ENCODE measurements at places on chromosomes 5 and 9.

GRCh38 chr5:1185038-1185627, 16.3 kb upstream of the SLC6A19 start:
- DNase-seq, result peak; percentile 3

GRCh38 chr5:5619546-5619945, 197.1 kb downstream of the ICE1 start:
- no peak for DNase-seq

GRCh38 chr5:23352446-23352845, 155.0 kb upstream of the PRDM9 start:
- DNase-seq, result no peak

DNA sequence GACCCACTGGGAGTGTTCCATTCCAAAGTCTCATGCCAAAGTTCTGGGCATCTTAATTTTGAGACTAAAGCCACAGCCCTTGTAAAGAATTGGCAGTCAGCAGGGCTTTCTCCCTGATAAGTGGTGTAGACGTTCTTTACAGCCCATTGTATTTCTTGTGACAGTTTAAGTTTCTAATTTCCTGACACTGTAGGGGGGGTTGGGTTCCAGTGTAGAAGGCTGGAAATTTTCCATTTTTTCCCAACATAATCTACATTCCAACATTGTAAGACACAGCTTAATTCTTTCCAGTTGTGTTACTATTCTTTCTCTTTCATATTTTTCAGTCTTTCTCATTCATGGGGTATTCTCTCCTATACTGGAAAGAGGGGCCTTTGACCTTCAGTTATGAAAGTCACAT, 121.1 kb downstream of the FBXL7 start:
- no peak for DNase-seq

GRCh38 chr9:87827341-87827740, 55.3 kb upstream of the SPATA31E1 start:
- no peak for DNase-seq

GRCh38 chr9:136343121-136343883, 16.0 kb downstream of the GPSM1 start:
- DNase-seq, result no peak

DNA sequence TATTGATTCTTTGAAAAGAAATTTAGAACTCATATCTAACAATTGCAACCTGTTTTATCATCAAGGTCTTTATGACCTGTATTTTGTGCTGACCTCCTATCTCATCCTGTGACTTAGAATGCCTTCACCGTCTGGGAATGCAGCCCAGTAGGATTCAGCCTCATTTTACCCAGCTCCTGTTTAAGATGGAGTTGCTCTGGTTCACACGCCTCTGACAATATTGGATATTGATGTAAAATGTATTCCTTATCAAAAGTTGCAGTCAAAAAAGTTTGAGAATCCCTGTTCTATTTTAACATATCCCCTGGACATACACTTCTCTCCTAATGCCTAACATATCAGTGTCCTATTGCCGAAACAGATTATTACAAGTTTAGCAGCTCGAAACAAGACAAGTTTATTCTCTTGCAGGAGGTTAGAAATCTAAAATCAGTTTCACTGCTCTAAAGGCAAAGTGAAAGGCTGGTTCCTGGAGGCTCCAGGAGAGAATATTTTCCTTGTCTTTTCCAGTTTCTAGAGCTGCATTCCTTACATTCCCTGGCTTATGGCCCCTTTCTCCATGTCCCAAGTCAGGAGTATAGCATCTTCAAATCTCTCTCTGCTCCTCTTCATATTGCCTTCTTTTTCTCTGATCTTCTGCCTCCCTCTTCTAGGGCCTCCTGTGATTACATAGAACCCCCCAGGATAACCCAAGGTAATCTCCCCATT, 31.5 kb upstream of the LVRN start:
- no peak for DNase-seq

DNA sequence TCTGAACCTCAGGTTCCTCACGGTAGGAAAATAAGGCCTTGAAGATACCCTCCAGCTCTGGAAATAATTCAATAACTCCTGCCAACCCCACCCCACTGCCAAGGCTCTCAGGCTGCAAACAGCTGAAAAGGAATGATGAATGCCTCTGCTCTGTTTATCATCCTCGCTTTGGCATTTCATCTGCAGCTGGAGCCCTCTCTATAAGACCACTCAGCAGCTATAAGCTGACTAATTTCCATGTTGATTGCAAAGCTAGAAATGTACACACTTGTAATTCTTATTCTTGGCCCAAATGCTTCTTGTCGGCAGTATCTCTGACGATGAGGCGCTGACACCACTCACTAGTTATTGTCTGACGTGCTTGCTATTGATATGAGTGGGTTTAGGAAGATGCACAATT, 408.4 kb upstream of the NMUR2 start:
- DNase-seq, result no peak

- no peak for DNase-seq
These were observed 62.8 kb downstream of the PDZD2 start for GRCh38 chr5:31701642-31702299.

DNA sequence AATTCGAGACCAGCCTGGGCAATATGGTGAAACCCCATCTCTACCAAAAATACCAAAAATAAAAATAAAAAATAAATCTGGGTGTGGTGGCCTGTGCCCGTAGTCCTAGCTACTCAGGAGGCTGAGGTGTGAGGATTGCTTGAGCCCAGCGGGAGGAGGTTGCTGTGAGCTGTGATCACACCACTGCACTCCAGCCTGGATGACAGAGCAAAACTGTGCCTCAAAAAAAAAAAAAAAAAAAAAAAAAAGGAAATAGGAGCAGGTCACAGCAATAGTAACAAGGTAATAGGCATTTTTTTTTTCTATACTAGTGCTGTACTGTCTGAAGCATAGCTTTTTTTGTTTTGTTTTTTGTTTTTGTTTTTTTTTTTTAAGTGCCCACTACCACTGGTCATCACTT, 5.8 kb downstream of the LRRC70 start:
- no peak for DNase-seq

DNA sequence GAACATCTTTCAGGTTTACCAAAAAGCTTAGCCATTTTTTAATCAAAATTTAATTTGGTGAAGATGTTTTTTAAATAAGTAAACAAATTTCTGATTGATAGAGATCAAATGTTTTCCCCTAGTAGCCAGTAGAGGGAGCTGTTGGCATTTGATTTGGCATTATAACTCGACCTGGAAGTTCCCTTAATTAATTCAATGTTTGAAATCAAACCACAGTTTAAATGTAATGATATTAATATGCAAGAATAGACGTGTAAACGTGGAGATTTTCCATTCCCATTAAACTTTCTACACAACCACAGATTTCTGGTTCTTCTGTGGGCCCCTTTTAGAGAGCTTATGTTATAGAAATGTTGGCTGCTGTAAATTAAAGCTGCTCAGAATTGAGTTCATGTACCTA, 148.1 kb upstream of the MPDZ start:
- DNase-seq, result no peak

DNA sequence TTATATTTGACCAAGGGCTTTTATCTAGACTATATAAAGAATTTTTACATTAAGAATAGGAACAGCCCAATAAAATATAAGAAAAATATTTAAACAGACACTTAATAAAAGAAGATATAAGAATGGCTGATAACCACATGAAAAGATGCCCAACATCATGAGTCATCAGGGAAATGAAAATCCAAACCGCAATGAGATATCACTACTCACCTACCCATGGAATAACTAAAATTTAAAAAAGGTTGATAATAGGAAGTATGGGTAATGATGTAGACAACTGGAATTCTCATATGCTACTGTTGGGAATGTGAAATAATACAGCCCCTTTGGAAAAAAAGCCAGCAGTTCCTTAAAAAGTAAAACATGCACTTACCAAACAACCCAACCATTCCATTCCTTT, 206.9 kb upstream of the PCSK5 start:
- DNase-seq, result no peak

DNA sequence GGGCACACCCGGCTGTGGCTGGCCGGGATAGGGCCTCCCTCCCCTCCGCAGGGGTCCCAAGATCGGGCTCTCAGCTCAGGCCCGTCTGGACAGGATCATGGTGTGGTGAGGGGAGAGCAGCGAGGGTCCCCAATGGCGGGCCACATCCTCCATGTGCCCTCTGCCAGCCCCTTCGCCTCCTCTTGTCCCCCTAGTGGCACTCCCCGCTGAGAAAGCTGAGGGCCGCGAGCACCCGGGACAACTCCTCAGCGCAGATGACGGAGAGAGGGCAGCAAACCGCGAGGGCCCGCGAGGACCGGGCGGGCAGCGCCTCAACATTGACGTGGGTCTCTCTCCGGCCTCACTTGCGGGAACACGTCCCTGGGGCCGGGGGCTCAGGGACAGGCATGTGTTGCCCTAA, 24.6 kb downstream of the NKD2 start:
- DNase-seq, result no peak

GRCh38 chr9:9099646-9100045, 1300.1 kb upstream of the DMAC1 start:
- DNase-seq, result no peak

DNA sequence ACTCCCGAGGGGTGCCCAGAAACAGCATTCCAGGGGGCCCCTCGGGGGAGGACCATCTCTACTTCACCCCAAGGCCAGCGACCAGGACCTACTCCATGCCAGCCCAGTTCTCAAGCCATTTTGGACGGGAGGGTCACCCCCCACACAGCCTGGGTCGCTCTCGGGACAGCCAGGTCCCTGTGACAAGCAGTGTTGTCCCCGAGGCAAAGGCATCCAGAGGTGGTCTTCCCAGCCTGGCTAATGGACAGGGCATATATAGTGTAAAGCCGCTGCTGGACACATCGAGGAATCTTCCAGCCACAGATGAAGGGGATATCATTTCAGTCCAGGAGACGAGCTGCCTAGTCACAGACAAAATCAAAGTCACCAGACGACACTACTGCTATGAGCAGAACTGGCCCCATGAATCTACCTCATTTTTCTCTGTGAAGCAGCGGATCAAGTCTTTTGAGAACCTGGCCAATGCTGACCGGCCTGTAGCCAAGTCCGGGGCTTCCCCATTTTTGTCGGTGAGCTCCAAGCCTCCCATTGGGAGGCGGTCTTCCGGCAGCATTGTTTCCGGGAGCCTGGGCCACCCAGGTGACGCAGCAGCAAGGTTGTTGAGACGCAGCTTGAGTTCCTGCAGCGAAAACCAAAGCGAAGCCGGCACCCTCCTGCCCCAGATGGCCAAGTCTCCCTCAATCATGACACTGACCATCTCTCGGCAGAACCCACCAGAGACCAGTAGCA, 83.9 kb downstream of the GOLPH3 start:
- DNase-seq, result no peak

DNA sequence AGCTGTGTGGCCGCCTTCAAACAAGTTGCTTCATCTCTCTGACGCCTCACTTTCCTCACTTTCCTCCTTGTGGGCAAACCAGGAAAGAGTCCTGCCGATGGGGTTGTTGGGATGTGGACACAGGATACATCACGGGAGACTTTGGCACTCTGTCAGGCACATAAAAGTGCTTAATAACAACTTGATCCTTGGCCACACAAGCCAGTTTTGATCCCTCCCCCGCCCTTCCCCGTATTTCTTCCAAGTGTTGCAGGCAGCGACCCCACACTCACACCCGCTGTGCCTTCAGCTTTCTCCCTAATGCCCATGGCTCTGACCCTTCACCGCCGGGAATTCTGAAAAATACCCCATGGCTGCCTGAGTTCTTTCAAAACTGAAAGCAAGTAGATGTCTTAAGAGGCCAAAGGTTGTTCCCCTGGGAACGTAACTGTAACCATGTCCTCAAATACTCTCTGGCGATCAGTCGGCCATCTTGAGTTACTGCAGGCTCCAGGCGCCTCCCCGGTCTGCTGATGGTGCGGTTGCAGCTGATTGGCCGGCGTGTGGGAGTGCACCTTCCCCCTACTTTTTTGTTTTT, 59.8 kb downstream of the ARHGEF37 start:
- DNase-seq, result no peak

GRCh38 chr5:33563983-33564908, 123.5 kb downstream of the TARS1 start:
- no peak for DNase-seq

DNA sequence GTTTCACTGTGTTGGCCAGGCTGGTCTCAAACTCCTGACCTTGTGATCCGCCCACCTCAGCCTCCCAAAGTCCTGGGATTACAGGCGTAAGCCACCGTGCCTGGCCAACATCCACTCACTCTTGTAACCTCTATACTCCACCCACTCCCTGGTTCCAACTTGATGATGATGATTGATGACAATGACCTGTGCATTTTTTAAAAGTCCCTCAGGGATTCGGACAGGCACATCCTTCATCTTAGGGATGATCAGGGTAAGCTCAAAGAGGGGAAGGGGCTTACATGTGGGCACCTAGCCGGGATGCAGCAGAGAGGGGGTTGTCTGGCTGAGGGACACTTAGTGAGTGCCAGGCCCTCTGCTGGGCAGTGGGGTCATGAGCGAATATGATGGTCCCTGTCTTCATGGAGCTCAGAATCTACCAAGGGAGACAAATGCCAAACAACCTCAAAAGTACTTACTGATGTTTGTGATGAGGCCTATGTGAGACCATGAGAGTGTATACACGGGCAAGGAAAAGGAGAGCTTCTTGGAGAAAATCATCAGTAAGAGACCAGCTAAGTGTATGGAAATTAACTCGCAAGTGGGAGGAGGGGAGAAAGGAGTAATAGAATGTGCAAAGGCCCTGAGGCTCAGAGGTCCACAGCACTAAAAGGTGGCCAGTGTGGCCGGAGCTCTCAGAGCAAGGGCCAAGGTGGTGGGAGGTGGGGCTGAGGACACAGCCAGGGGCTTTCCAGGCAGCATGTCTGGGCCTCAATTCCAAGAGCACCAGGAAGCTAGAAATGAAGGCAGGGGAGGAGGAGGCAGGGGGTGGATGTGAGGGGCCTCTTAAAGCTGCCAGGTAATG, 27.4 kb downstream of the LHX2 start:
- no peak for DNase-seq

DNA sequence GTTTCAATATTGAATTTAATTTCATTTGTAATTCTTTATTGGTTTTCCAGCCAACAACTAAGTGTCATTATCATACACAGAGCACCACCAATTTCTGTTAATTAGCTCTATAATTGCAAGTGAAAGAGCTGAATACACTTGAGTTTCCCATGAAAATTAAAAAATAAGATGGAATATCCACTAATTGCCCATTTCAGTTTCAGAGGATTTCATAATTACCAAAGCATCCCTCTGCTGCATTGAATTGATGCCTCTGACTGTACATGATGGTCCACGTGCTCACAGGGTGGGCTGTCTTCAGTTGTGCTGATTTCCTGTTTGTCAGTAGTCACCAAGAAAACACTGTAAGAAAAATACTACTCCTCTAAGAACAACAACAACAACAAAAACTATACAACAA, 163.8 kb downstream of the CHSY3 start:
- DNase-seq, result no peak

GRCh38 chr5:96228408-96228807, 204.6 kb downstream of the PCSK1 start:
- DNase-seq, result no peak

- no peak for DNase-seq
These were observed 122.3 kb downstream of the MAST4 start for GRCh38 chr5:66718374-66719002.

Data from posterior cingulate gyrus (tissue), 11 donors.